ENCODE measurements at places on chromosomes 12 and 14.
A peak's percentile ranks its signal among the peaks of the same experiment; 100 is the strongest.

DNA sequence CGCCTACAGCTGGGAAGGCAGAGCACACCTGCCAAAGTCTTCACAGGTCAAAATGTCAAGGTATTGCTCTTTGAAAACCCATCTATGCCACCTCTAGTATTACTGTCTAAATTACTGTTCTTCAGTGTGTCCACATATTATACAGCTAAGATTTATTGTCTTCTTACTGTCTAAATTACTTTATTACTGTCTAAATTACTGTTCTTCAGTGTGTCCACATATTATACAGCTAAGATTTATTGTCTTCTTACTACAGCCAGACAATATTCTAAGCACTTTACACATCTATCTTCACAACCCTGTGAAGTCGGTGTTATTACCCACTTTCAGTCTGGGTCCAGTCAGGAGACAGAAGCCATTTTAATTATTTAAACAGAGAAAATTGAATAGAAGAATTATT, 173.9 kb downstream of the MYRFL start:
- no peak for DNase-seq

GRCh38 chr14:34003691-34004090, 52.8 kb upstream of the EGLN3 start:
- DNase-seq: no peak

DNA sequence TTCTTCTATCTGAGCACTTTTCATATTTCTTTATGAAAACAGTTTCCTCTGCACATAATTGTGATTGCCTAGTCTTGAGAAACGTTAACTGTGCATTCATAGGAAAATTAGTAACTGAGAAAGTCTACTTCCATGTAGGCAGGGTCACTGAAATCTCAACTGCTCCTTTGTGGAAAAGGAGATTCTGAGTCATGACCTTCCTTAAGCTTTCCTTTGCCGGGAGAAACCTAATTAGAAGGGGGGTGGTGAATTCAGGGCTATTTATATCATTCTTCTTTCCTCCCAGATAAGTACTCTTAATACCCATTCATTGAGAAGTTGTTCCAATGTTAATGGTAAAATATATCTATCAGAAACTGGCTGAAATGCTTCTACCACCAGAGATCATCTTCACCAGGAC, 751.0 kb upstream of the TMEM132C start:
- no peak for DNase-seq

DNA sequence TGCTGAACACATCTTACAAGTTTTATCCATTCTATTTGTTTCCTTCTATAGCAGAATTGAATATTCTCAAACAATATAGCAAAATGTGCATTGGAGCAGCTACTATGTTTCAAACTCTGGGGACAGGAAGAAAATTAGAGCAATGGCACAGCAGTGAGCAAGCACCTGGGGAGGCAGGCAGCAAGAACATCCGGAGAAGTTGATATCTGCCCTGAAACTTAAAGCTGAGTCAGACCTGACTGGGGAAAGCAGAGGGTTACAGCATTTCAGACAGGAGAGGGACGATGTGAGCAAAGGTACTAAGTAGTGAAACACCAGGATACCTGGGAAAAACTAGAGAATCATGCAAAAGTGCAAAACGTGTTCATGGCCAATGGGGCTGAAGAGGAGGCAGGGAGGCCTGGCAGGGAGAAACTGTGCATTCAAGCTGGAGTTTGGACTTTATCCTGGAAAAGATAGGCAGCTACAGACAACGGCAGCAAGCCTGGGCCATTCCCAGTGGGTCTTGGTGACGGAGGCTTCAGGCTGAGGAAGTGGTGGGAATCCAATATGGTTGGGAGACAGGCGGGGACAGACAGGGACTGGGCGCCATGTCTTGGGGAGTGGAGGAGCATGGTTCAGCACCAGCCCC, 118.0 kb upstream of the CDKN3 start:
- no peak for DNase-seq

GRCh38 chr12:92961949-92962348, 32.9 kb upstream of the EEA1 start:
- DNase-seq: no peak

DNA sequence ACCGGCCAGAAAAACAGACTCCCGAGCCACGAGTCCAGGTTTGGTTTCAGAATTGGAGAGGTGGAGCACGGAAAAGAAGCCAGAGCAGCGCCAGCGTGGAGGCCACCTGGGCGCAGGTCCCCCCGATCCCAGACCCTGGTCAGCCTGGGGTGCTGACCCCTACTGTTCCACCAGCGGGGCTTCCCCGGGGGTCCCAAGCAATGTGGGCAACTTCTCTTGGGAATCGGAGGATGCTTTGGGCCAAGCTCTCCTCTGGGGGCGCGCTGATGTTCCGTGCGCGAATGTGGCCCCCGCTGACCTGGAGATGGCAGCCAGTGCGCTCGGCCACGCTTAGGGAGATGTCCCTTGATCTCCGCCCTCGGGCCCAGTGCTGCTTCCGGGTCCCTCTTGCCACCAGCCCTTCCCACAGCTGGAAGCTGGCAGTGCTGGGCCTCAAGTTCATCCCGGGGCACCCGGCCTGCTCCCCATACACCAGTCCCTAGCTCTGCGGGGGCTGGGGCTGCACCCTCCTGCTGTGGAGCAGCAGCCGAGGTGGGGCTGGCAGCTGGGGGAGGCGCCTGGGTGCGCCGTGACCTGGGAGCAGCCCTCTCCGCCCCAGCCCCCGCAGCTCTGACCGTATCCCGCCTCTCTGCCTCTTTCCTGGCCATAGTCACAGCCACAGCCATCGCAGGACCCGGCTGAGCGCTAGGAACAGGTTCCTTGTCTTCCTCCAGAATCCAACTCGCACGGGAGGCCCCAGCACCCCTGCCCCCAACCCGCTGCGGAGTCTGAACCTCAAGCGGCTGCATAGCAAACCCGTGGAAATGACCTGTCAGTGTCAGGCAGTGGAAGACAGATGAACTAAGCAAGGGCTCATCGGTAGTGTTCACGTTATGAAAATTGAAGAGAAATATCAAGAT, 91.2 kb downstream of the RCOR1 start:
- DNase-seq: peak; percentile 48

- no peak for DNase-seq
These were observed 8.6 kb downstream of the IFI27L2 start for GRCh38 chr14:94120667-94121340.

DNA sequence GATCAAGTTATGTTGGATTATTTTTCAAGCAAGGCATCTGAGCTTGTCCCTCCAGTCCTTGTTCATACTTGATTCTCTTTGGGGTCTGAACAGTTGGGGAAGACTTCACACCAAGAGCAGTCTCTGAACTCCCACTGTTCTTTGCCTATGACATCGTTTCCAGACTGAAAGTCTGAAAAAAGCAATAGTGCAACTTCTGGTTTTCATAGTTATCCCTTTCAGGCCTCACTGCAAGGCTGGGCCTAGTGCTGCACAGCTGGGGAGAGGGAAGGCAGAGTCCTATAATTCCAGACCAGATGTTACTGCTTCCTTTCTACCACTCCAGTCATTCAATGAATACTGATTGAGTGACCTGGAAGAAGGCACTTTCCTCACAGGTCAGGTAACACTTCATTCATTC, 187.1 kb upstream of the CCND2 start:
- DNase-seq: no peak

DNA sequence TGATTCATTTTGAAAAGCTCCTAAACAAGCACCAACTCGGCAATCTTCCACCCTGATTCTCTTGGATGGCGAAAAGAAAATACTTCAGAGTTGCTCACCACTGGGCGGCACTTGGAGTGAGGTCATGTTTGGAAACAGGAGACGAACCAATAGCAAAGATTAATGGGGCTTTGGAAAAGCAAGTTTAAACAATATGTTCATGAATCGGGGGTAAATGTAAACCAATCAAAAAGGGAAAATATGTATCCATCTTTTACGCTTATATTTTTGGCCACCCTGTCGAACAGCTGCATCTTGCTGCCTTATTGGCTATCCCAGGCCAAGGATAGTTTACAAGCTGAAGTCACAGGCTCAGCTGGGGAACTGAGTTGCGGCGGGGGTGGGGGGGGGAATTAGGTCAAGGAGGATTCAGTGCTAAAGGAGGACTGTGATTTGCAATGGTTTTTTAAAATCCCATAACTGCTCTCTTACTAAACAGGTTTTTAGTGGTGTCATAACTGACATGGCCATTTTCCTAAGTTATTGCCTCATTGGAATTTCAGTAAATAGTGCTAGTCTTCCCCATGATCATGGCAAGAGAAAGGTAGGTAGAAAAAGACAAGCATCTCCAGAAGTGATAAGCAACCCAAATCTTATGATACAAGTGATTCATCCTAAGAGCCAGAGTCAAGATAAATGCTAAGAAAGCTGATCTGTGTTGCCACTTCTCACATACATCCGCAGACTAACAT, 210.6 kb downstream of the PHLDA1 start:
- peak; percentile 58 for DNase-seq

DNA sequence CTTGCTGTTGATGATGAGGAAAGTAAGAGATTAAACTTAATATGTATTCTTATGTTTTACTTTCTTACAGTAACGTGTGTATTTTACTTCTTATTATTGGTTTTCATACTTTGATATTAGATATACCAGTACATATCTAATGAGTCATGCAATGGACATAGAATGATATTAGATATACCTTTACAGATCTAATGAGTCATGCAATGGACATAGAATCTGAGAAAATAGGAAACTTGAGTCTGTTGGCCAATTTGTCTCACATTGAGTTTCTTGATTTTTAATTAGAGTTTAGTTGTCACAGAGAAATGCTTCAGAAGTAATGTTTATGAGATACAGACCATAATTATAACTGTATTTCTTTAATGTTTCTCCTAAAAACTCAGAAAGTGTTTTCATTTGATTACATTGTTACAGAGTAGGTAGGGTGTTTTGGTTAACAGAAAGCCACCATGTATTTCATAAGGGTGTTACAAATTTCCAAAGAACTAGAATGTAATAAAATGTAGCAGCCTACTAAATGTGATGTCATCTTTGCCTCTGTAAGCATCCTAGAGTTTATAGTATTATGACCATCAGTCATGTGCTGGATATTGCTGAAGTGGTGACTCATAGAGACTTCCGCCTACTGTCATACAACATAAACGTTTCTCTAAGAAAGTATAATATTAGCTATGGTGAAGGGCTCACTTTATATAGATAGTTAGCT, 3.0 kb downstream of the GAS2L3 start:
- no peak for DNase-seq

DNA sequence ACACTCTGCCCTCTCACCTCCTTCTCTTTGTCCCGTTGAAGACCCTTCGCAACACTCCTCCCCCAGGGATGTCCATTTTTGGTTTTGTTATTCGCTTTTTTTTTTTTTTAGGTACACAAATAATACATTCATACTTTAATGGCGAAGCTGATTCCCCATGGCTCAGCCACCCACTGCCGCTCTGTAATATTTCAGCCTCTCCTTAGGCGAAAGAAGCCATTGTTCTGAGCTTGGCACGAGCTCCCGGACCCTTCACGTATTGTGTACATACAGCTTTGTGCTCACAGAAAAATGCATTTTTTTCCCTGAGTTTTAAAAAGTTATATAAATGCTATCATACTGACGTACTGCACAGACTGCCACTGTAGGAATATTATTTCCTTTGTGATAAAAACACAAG, 115.0 kb downstream of the TMEM132C start:
- DNase-seq: no peak

GRCh38 chr14:83461521-83461920, 1927.9 kb upstream of the SEL1L start:
- no peak for DNase-seq

- peak; percentile 7 for DNase-seq
These were observed 53.5 kb downstream of the IRF2BPL start for GRCh38 chr14:76975051-76975450.

DNA sequence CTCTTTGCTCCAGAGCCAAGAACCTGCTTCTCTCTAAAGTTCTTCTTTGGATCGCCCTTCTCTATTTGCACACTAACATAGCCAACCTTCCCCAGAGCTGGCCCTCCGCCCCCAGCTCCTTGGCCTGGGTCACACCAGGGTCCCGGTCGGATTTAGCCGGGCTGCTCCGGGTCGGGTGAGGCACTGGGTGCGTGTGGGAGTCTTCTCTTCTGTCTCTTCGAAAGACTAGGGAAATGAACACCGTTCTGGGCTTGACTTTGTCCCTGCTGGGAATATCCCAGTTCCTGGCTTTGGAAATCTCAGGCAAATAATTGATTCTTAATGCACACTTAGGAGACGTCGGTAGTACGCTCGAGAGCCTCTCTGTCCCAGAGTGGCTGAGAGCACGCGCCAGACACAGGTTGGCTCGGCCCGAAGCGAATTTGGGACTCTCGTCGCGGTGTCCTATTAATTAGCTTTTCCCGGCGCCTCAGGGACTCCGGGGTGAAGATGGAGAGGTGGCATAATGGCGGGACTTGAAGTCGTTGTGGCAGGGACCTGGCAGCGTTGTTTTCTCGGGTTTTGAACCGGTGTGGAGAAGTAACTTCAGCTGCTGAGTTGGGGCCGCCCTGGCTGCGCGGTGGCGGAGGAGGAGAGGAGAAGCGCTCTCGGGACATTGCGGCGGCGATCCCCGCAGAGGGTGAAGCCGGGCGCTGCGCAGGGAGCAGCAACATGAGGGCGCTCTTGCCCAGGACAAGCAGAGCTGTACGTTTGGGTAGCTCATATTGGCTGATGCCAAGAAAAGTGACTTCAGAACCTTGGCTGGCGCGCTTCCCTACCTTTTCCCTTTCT, 7.5 kb downstream of the FOXG1 start:
- DNase-seq: no peak

GRCh38 chr14:100536721-100537445, 50.3 kb downstream of the BEGAIN start:
- DNase-seq: peak; percentile 4

Data from right cardiac atrium (tissue), 5 donors.